ENCODE measurements at places on chromosomes 3 and 15. TPM values are rescaled to one million over a fixed set of nuclear protein-coding genes. Genes with fewer than 3 reads are reported as not detected.

The XYLB gene
- polyA plus RNA-seq = 0.22 TPM

The ZNF148 gene
- polyA plus RNA-seq = 4.8 TPM

The SLC22A14 gene
- polyA plus RNA-seq = 0.06 TPM

The ARHGEF26 gene
- polyA plus RNA-seq = 2.3 TPM

The GNAT1 gene
- not detected for polyA plus RNA-seq

The CPN2 gene
- polyA plus RNA-seq = 0.12 TPM

All from heart right ventricle (tissue), 16 donors.